ENCODE measurements at places on chromosomes 6 and 20. TPM values are rescaled to one million over a fixed set of nuclear protein-coding genes. Genes with fewer than 3 reads are reported as not detected.

The MAPK13 gene
- total RNA-seq, result 2.1 TPM

The ARMH2 gene
- total RNA-seq, result not detected

The CAGE1 gene
- total RNA-seq, result not detected

The PROKR2 gene
- not detected for total RNA-seq

The SAMD10 gene
- 2.1 TPM for total RNA-seq

The ALDH5A1 gene
- total RNA-seq, result 3.5 TPM

The MYT1 gene
- not detected for total RNA-seq

The GCNT2 gene
- 17.7 TPM for total RNA-seq

The TSHZ2 gene
- total RNA-seq, result 11.6 TPM
